T-helper 9 cell (primary cell): ENCODE measurements at places on chromosomes 1 and 21.

DNA sequence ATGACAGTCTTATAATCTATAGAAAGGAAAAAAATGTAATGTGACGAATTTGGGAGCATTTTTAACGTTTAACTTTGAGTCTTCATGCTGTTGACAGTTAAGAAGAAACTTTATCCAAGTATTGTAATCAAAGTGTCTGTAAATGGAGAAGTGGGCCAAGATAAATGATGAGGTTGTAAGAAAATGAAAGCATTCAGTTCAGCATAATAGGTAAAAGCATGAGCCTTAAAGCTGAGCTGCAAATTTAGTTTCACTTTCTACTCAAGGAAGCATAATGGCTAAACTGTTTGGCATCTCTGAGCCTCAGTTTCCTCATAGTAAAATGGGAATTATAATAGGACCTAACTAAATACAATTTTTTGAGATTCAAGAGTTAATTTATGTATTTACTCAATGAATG, 1554.8 kb downstream of the KCNT2 start:
- no peak for DNase-seq

- no peak for DNase-seq
These were observed 143.6 kb downstream of the VAV3 start for GRCh38 chr1:107821340-107821739.

GRCh38 chr21:41052820-41053555, 115.0 kb upstream of the BACE2 start:
- DNase-seq, result no peak

DNA sequence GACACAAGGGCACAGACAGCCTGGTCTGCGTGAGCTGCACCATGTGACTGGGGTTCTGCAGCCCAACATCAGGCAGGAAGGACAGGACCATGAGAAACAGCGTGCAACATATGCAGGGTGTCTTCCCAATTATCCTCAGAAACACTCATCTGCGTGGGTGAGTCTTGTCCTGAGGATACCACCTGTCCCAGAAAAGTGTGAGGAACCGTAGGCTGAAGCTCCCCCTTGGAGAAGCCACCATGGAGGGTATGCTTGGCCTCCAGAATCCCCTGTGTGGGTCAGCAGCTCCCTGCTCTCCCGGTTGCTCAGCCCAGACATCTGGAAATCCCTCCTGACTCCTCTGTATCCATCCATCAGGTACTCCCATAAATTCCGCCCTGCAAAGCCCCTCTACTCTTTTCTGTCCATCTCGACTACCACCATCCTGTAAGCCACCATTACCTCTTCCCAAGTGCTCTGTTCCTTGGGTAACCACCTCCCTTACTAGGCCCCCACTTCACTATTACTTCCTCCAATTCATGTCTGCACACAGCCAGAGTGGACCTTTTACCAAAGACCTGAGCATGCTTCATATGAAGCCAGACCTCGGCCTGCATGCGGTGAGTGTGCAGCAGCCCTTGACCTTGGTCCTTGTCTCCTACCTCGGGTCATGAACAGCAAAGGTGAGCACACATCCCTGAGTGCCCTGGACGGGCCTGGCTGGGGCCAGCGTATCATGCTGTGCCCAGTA, 33.0 kb downstream of the ETS2 start:
- no peak for DNase-seq

DNA sequence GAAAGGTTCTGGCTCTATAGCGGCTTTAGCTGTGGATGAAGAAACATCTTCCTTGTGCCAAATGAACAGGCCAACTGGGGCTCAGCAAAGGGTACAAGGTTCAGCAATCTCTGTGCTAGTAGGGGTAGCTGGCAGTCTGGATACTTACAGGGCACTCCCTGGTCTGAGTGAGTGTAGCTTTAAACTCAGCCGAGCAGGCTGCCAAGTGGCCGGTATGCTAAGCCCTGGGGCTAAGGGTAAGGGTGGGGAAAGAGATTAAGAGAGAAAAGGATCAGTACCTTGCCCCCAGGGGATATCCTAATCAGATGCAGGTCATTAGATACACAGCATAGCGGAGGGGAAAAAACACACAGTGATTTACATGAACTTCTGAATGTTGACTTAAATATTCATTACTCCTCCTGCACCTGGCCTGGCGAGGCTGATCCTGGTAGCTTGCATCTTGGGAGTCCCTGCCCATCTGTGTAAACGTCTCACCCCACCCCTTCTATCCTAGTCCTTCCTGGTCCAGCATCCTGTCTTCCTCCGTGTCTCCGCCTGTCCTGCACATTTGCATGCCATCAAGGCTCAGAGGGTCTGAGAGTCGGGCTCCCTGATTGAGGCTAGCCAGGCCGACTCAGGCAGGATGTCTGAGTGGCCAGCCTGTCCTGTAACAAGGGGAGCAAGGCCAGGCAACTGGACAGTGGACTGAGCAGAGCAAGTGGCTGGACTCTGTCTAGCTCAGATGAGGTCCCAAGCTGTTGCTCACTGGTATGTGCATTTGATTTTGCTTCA, 39.5 kb upstream of the CNTN2 start:
- no peak for DNase-seq

- no peak for DNase-seq
These were observed 8.4 kb downstream of the PDIK1L start for GRCh38 chr1:26119892-26120608.

- no peak for DNase-seq
These were observed 51.7 kb downstream of the WNT9A start for GRCh38 chr1:227895828-227896685.

- DNase-seq, result no peak
These were observed 313.3 kb upstream of the VAMP3 start for GRCh38 chr1:7457811-7458210.

- DNase-seq, result no peak
These were observed 293.3 kb upstream of the RUNX1 start for GRCh38 chr21:35342440-35342839.

- DNase-seq, result no peak
These were observed 3.0 kb upstream of the SUCO start for GRCh38 chr1:172530000-172530399.

- no peak for DNase-seq
These were observed 50.8 kb downstream of the SRRM1 start for GRCh38 chr1:24693827-24694379.

DNA sequence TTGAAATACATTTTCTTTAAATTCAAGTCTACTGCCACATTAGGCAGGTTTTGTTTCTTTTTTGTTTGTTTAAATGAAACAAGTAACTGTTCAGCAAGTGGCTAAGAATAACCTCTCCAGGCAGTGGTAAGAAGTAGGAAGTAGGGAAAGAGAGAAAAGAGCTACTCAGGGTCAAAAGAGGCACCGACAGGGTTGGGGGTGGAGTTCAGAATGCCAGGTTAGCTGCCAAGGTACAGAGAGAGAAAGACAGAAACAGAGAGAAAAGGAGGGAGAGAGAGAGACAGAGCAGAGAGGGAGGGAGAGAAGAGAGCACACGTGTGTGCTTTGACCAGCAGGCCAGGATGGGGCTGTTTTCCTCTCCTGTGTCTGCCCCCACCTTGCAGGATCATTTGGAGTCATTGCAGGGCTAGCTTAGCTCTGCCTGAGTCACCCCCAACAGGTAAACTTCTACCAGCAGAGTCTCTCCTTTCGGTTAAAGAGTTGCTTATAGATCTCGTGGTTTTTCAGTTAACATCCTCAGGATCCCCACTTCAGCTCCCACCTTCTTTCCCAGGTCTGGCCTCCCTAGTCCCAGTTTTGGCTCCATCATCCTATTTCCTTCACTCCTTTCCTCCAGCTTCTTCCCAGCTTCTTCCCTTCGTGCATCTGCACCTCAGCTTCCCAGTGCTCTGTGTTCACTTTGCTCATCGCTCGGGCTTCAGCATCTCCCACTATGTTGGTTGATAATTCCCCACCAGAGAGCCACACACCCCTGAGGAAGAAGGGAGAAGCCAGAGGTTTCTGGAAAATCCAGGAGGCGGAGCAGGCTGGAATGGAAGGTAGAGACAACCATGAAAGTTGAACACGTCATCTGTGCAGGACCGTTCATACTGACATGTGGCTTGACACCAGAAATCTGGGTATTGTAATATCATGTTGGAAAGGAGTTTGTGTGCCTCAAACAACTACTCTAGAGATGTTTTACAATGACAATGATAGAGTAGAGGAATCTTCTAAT, 21.8 kb upstream of the RAB4A start:
- DNase-seq, result no peak

- DNase-seq, result peak; percentile 87
These were observed 3.2 kb downstream of the ATP8B2 start for GRCh38 chr1:154328318-154329151.

- no peak for DNase-seq
These were observed 37.9 kb upstream of the BATF3 start for GRCh38 chr1:212737559-212737958.

DNA sequence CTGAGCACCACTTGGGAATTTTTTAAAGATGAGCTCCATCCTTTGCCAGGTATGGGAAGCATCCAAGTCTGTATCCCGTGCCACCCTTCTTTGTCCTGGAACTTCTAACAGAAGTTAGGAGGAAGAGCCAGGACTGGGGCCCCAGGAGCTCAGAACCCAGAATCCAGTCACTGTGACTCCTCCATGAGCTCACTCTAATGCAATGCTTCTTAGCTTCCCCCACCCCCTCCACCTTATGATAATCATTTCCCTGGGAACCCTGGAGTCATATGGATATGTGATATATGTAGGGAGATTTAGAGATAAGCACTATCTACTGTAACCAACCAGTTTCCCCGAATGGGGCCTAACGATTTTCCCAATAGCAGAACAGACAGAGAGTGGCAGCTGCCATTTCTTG, 758 bp upstream of the SPRR5 start:
- DNase-seq, result no peak

GRCh38 chr1:113660088-113660487, 99.2 kb downstream of the PHTF1 start:
- DNase-seq, result no peak

- DNase-seq, result no peak
These were observed 13.4 kb downstream of the RAP1GAP start for GRCh38 chr1:21655748-21656147.

- DNase-seq, result no peak
These were observed 98.6 kb downstream of the NAV1 start for GRCh38 chr1:201637282-201638079.

DNA sequence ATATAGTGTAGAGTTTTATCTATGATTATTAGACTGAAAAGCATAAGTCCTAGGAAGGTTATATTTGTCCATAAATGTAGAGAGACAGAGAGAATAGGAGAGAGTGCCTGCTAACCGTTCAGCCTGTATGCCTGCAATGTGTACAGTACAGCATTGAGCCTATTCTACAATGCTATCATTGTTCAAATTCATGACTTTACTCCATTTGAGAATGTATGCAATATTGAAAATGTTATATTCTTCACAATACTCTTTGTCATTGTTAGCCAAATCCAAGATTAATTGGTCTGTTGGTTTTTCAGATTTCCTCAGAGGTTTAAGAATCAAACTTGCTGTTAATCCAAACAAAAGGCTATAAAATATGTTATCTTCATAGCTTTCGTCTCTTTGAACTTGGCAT, 585.2 kb upstream of the B3GALT2 start:
- no peak for DNase-seq

DNA sequence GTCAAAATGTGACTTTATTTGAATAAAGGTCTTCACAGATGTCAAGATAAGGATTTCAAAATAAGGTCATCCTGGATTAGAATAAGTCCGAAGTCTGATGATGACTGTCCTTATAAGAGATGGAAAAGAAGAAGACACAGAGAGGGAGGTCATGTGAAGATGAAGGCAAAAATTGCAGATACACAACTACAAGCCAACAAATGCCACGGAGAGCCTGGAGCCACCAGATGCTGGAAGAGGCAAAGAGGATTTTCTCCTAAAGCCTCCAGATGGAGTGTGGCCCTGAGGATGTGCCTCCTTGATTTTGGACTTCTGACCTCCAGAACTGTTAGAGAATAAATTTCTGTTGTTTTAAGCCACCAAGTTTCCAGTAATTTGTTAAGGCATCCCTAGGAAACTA, 31.2 kb downstream of the SLAMF1 start:
- no peak for DNase-seq

DNA sequence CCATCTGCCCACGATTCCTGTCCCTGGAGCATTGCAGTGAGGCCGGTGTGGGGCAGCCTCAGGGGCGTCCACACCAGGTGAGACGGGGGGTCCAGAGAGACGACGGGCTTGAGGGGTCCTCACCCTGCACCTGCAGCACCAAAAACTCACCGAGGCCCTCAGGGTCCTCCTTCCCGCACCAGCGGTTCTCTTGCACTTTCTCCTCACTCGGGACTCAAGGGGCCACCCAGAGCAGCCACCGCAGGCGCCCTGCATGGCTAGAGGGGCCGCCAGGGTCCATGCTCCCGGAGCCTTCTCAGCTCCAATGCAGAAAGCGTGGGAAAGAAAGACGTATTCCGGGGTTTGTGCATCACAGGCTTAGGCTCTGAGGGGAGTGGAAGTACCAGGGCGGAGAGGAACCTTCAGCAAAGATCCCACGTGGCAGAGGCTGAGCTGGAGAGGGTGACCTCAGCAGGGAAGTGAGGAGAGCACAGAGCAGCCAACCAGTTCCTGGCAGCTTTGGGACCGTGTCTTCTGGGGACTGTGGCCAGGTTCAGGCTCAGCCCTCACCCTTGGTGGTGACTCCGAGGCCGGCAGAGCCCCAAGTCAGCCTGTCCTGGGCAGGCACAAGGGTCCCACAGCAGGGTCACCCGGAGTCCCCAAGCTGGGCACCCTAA, 19.5 kb upstream of the COL6A2 start:
- DNase-seq, result no peak

DNA sequence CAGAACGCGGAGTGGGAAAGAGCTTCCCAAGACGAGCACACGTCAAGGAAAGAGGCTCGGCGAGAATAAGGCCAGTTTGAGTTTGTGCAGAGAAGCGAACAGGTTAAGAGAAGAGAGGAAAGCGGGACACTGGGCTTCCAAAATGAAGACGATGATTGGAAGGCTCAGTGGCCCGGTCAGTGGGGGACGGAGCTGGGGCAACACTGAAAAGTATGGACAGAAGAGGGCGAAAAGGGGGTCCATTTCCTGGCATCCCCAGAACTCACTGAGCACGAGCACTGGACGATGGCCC, 258 bp downstream of the CCT3 start:
- DNase-seq, result peak; percentile 3

DNA sequence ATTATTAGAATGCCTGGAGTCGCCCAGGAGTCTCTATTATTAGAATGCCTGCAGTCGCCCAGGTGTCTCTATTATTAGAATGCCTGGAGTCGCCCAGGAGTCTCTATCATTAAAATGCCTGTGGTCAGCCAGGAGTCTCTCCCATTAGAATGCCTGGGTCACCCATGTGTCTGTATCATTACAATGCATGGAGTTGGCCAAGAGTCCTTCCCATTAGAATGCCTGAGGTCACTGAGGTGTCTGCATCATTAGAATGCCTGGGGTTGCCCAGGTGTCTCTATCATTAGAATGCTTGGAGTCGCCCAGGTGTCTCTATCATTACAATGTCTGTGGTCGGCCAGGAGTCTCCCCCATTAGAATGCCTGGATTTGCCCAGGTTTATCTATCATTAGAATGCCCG, 66.9 kb downstream of the RNF187 start:
- no peak for DNase-seq

GRCh38 chr1:179599623-179600249, 8.1 kb downstream of the TDRD5 start:
- DNase-seq, result no peak

- no peak for DNase-seq
These were observed 49.8 kb downstream of the ZBTB18 start for GRCh38 chr1:244100704-244101453.
